ENCODE measurements at places on chromosomes 16 and 17.

- no peak overlapping the region for H3K4me3 ChIP-seq
- no peaks in the 10 kb centered on the region for H3K27me3 ChIP-seq
- ATAC-seq: no peak
- H3K27ac ChIP-seq: no peak overlapping the region
Measured at GRCh38 chr17:61321344-61321743, 78.3 kb upstream of the TBX2 start.

GRCh38 chr17:76674600-76674999 lies 31.0 kb upstream of the ST6GALNAC1 start:
- H3K27ac ChIP-seq: no peak overlapping the region
- ATAC-seq: no peak
- H3K36me3 ChIP-seq: no peaks in the 10 kb centered on the region
- H3K4me3 ChIP-seq: no peak overlapping the region

GRCh38 chr17:41212524-41213169 lies 13.8 kb upstream of the KRTAP9-2 start:
- no peak for ATAC-seq
- no peaks in the 10 kb centered on the region for H3K36me3 ChIP-seq
- no peak overlapping the region for H3K4me3 ChIP-seq

- ATAC-seq: peak; percentile 40
- no peaks in the 10 kb centered on the region for H3K27me3 ChIP-seq
- H3K27ac ChIP-seq: no peak overlapping the region
- no peaks in the 10 kb centered on the region for H3K36me3 ChIP-seq
Measured at GRCh38 chr16:57775661-57776469, 26.4 kb downstream of the KIFC3 start.

DNA sequence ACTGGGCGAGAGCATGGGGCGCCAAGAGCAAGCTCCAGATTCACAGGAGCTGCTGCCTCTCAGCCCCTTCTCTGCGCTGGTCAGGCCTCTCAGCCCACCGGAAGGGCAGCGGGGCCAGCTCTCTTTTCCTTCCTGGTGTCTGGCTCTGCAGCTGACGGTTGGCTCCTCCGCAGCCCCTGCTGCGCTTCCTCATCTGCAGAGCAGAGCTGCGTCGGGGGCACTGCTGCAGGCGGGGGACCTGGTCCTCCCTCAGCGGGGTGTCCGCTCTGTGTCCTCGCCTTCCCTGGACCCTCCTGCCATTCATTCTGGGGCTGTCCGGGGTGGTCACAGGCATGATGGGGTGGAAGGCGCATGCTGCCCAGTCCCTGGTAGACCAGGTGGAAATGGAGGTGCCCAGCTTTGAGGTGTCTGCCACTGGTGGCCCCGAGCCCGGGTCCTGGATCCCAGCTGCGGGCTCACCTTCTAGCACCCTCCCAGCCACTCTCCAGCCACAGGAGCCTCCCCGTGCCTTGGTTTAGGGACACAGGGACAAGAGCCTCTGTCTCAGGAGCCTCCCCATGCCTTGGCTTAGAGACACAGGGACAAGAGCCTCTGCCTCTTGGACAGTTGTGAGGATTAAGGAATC lies 84.8 kb downstream of the IRF8 start:
- no peak for ATAC-seq
- no peaks in the 10 kb centered on the region for H3K36me3 ChIP-seq
- no peak overlapping the region for H3K4me3 ChIP-seq
- peaks cover 39% of the 10 kb centered on the region for H3K27me3 ChIP-seq
- H3K27ac ChIP-seq: no peak overlapping the region

GRCh38 chr17:40611840-40612474 lies 35.7 kb downstream of the SMARCE1 start:
- H3K36me3 ChIP-seq: no peaks in the 10 kb centered on the region
- peaks cover 36% of the 10 kb centered on the region for H3K27me3 ChIP-seq
- no peak overlapping the region for H3K27ac ChIP-seq
- no peak overlapping the region for H3K4me3 ChIP-seq
- no peaks in the 10 kb centered on the region for H3K4me1 ChIP-seq

GRCh38 chr17:63646488-63646806 lies 24.2 kb downstream of the MAP3K3 start:
- H3K27ac ChIP-seq: no peak overlapping the region
- H3K27me3 ChIP-seq: no peaks in the 10 kb centered on the region
- ATAC-seq: no peak
- peaks cover 23% of the 10 kb centered on the region for H3K4me1 ChIP-seq

- ATAC-seq: peak; percentile 97
- H3K36me3 ChIP-seq: no peaks in the 10 kb centered on the region
- peak within 1 kb of the TSS; percentile 94 for H3K27ac ChIP-seq
- no peaks in the 10 kb centered on the region for H3K27me3 ChIP-seq
- peak within 1 kb of the TSS; percentile 91 for H3K4me3 ChIP-seq
Measured at GRCh38 chr16:22206013-22206841, at the start of gene EEF2K. TSS of gene EEF2K (plus strand) at chr16:22206278. CDS start at chr16:22225730, 19,452 bp downstream.

DNA sequence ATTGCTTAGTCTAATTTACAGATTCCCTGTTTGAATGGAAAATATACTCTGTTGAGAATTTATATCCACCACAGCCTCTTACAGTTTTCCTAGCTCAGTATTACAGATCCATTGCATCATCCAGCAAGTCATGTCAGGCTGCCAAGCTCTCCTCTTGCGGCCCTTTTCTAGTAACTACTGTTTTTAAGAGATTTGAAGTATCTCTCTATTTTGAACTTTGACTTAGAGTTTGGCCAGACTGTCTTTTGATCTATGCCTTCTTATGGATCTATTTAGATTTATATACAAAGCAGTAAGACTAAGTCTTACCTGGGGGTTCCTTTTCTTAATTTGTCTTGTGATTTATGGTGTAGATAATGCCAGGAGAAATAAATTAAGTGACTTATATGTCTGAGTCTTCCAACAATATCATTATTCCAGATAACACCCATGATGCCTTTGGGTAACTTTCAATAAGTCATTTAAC lies 53.1 kb upstream of the ABCC11 start:
- no peak for ATAC-seq
- H3K27ac ChIP-seq: no peak overlapping the region
- no peak overlapping the region for H3K4me3 ChIP-seq
- H3K4me1 ChIP-seq: no peaks in the 10 kb centered on the region

GRCh38 chr16:2083409-2083808 lies 35.6 kb downstream of the TSC2 start:
- H3K36me3 ChIP-seq: peaks cover 100% of the 10 kb centered on the region
- no peak for ATAC-seq
- H3K4me3 ChIP-seq: no peak overlapping the region
- H3K4me1 ChIP-seq: no peaks in the 10 kb centered on the region
- no peaks in the 10 kb centered on the region for H3K27me3 ChIP-seq

- no peaks in the 10 kb centered on the region for H3K36me3 ChIP-seq
- H3K27ac ChIP-seq: no peak overlapping the region
- no peak overlapping the region for H3K4me3 ChIP-seq
Measured at GRCh38 chr16:4517812-4518680, 20.5 kb downstream of the CDIP1 start.

DNA sequence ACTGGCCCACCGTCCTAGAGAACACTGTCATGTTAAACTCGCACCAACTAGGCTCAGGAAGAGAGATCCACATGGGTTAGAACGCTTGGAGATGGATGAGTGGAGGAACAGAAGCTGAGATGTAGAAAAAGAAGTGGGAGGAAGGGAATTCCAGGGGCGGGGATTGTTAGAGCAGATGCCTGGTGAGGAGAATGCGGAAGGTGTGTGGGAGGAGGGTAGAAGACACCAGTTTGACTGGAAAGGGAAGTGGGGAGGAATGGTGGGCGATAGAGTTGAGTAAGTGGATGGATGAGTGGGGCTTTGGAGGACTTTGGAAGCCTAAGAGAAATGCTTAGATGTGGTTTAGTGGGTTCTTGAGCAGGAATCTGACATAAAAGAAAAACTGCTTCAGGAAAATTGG lies 37.4 kb downstream of the DHX38 start:
- no peaks in the 10 kb centered on the region for H3K4me1 ChIP-seq
- no peak overlapping the region for H3K27ac ChIP-seq
- no peak for ATAC-seq
- no peaks in the 10 kb centered on the region for H3K27me3 ChIP-seq

GRCh38 chr17:13597723-13598347 lies 3.9 kb downstream of the HS3ST3A1 start:
- H3K36me3 ChIP-seq: no peaks in the 10 kb centered on the region
- H3K4me1 ChIP-seq: no peaks in the 10 kb centered on the region
- ATAC-seq: no peak
- no peak overlapping the region for H3K4me3 ChIP-seq
- H3K27me3 ChIP-seq: peaks cover 56% of the 10 kb centered on the region

GRCh38 chr17:29909236-29910003 lies 20.6 kb downstream of the SSH2 start:
- no peak overlapping the region for H3K27ac ChIP-seq
- H3K4me1 ChIP-seq: no peaks in the 10 kb centered on the region
- H3K27me3 ChIP-seq: no peaks in the 10 kb centered on the region
- H3K4me3 ChIP-seq: no peak overlapping the region
- peaks cover 7% of the 10 kb centered on the region for H3K36me3 ChIP-seq

- H3K4me1 ChIP-seq: peaks cover 14% of the 10 kb centered on the region
- H3K27ac ChIP-seq: peak overlapping the region; percentile 97
- peak overlapping the region; percentile 74 for H3K4me3 ChIP-seq
- ATAC-seq: no peak
Measured at GRCh38 chr17:77375917-77376651, 235.3 kb downstream of the SEC14L1 start.

GRCh38 chr17:31591924-31592323 lies 200.4 kb downstream of the RAB11FIP4 start:
- H3K27me3 ChIP-seq: no peaks in the 10 kb centered on the region
- H3K36me3 ChIP-seq: peaks cover 24% of the 10 kb centered on the region
- no peak overlapping the region for H3K4me3 ChIP-seq
- no peak for ATAC-seq

GRCh38 chr17:66531851-66532295 lies 229.5 kb downstream of the PRKCA start:
- no peak overlapping the region for H3K4me3 ChIP-seq
- no peak for ATAC-seq
- H3K27me3 ChIP-seq: no peaks in the 10 kb centered on the region
- H3K27ac ChIP-seq: no peak overlapping the region

DNA sequence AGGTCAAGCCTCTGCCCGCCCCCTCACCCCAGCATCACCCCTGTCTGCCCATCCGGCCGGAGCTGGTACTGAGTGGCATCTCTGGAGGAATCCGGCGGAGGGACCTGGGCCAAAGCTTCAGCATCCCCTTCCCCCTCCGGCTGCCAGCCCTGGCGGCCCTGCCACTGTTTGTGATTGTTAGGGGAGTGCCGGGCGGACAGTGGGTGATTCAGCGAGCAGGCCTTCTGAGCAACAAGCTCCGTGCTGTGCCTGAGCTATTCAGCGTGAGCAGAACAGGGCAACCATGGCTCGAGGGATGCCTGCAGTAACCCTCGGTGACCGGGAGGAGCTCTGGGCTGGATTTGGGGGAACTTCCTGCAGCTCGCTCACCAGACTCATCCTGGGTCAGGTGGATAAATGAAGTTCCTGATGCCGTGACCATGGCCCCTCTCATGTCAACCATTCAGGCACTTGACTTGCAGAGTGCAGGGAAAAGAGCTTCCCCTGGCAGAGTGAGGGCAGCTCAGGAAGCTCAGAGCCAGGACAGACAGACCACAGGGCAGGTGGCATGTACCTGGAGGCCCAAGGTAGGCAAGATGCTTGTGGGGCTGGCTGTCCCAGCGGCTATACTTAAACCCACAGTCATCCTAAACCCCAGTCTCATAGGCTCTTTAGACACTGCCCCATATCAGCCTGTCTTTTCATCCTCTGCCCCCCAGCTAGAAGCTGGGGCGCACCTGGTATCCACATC lies 24.3 kb upstream of the MLKL start:
- no peak overlapping the region for H3K27ac ChIP-seq
- no peak overlapping the region for H3K4me3 ChIP-seq
- ATAC-seq: peak; percentile 48
- H3K36me3 ChIP-seq: no peaks in the 10 kb centered on the region
- H3K27me3 ChIP-seq: peaks cover 10% of the 10 kb centered on the region
- no peaks in the 10 kb centered on the region for H3K4me1 ChIP-seq

- peaks cover 15% of the 10 kb centered on the region for H3K27me3 ChIP-seq
- H3K4me3 ChIP-seq: no peak overlapping the region
- ATAC-seq: no peak
- no peak overlapping the region for H3K27ac ChIP-seq
- H3K4me1 ChIP-seq: no peaks in the 10 kb centered on the region
Measured at GRCh38 chr17:37802061-37802595, 57.3 kb upstream of the HNF1B start.

GRCh38 chr16:88068476-88069396 lies 117.5 kb downstream of the BANP start:
- no peaks in the 10 kb centered on the region for H3K4me1 ChIP-seq
- H3K36me3 ChIP-seq: peaks cover 92% of the 10 kb centered on the region
- no peaks in the 10 kb centered on the region for H3K27me3 ChIP-seq
- no peak overlapping the region for H3K4me3 ChIP-seq

DNA sequence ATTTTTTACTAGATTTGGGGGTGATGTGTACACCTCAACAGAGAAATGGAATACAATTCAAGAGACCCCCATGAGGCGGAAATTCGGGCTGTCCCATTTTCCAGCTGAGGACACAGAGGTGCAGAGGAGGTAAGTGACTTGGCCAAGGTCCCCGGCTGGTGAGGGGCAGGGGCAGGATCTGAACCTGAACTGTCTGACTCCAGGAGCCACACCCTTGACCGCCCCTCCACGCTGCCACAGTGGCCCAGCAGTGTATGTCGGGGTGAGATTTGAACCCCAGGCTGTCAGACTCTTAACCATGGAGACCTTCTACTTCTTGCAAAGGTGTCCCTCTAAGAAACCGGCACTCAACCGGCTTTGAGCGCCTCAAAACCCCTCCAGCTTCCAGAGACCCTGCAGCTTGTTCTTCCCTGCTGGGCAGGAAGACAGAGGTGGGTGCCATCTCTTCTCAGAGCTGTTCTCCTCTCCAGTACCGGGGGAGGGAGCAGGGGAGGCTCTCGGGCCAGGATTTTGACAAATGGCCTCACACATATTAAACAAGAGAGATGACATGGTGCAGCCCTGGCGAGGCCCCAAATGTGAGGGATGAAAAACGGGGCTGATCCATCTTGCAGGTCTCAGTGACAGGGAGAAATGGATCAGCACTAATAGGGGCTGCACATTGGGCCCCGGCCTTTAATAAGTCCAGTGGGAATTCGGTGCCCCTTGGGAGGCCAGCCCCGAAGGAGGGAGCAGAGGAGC lies 222.3 kb downstream of the GSG1L start:
- no peak overlapping the region for H3K27ac ChIP-seq
- H3K27me3 ChIP-seq: peaks cover 55% of the 10 kb centered on the region
- no peaks in the 10 kb centered on the region for H3K4me1 ChIP-seq
- no peaks in the 10 kb centered on the region for H3K36me3 ChIP-seq
- no peak for ATAC-seq
- no peak overlapping the region for H3K4me3 ChIP-seq

GRCh38 chr17:64599187-64599676 lies 62.9 kb downstream of the SMURF2 start:
- H3K27me3 ChIP-seq: no peaks in the 10 kb centered on the region
- no peak for ATAC-seq
- no peaks in the 10 kb centered on the region for H3K4me1 ChIP-seq
- no peak overlapping the region for H3K27ac ChIP-seq
- no peaks in the 10 kb centered on the region for H3K36me3 ChIP-seq

GRCh38 chr16:86740906-86741799 lies 162.8 kb downstream of the FOXL1 start:
- peak; percentile 63 for ATAC-seq
- peak overlapping the region; percentile 32 for H3K4me3 ChIP-seq
- peaks cover 52% of the 10 kb centered on the region for H3K27me3 ChIP-seq
- H3K4me1 ChIP-seq: no peaks in the 10 kb centered on the region

Data from gastroesophageal sphincter (tissue), 4 donors.